ENCODE measurements at places on chromosomes 5 and 9.

DNA sequence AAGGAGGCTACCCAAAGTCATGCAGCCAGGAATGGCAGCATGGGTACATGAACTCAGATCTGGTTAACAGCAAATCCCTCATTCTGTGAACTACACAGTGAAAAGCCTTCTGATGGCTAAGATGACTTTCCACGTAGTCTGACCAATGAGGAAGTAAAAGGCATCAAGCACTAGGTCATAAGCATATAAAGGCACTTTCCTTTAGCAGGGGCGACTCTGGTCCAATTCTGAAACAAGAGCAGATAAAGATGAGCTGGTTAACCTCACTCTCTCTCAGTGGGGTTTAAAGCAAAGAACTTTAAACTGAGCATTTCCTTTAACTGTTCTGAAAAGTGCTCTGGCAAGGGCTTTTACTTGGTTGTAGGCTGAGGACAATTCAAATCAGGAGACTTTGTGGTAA lies 21.1 kb downstream of the PSMB7 start:
- DNase-seq: no peak

GRCh38 chr9:85895685-85896084 lies 45.3 kb upstream of the NAA35 start:
- DNase-seq: no peak

- no peak for DNase-seq
Measured at GRCh38 chr5:133794771-133795415, 173.5 kb downstream of the C5orf15 start.

DNA sequence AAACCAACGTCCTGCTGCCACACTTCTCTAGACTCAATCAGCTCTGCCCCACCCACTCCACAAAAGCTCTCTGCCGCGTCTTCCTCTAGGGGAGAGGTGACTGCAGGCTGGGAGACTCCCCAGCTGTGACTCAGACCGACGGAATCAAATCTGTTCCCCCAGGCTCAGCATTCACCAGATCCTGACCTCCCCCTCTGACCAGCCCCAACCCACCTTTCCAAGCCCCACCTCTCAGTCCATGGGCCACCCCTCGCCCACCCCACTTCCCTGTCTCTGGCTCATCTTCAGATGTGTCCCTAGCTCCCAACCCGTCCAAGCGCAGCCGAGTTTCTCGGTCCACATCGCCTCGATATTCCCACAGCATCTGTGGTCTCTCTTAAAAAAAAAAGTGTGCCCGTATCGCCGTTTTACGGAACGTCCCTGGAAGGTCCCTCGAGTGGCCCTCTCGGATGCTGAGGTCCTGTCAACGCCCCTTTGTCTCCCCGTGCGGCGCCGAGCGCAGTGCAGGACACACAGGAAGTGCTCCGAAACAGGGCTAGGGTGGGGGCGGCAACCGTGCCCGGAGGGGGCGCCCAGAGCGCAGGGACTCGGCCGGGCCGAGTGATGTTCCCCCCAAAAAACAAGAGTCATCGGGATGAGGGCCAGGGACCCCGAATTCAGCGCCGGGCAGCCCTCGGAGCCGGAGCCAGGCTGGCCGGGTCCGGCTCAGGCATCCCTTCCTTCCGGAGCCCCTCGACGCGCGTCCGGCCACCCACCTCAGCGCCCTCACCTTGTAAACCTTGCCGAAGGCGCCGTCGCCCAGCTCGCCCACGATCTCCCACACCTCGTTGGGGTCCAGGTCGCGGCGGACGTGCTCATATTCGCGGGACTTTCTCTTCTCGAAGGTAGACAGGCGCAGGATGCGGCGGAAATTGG lies 649 bp downstream of the STK10 start:
- peak; percentile 48 for DNase-seq

DNA sequence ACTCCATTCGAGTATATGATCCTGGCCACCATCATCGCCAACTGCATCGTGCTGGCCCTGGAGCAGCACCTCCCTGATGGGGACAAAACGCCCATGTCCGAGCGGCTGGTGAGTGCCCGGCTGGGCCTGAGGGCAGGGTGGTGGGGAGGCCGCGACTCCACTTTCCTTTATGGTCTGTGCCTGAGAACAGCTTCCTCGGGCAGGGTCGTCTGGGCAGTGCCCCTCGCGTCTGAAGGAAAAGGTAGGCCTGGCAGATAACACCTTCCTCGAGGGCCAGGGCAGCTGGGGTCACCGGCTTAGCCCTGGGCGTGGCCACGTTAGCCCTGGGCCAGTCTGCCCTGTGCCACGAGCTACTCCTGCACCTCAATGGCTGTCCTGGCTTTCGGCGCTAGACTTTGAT lies 1.5 kb downstream of the CACNA1B start:
- no peak for DNase-seq

DNA sequence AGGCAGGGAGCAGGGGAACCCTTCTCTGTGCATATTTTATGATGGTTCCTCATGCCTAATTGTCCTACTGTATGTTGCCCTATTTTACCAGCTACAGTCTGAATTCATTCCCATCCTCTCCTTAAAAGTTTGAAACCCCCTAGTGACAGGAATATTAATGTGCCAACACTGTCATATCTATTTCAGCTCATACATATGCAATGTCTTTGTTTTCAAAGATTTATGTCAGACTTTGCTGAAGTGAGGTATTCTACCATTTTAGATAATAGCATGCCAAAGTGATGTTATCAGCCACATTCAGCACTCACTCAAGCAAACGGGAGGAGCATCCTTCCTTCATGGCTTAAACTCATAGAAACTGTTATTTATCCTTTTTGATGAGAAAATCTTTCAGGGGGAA lies 696.5 kb downstream of the NR2F1-AS1 start:
- DNase-seq: no peak

- no peak for DNase-seq
Measured at GRCh38 chr9:16192403-16193017, 639.7 kb downstream of the CCDC171 start.

DNA sequence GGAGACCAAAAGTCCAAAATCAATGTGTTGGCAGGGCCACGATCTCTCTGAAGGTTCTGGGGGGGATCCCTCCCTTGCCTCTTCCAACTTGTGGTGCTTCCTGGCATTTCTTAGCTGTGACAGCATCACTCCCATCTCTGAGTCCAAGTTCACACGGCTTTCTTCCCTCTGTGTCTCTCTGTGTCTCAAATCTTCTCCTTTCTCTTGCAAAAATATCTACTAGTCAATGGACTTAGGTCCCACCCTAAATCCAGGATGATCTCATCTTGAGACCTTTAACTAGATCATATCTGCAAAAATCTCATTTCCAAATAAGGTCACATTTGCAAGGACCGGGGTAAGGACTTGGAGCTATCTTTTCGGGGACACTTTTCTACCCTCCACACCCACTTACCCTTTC lies 186.1 kb downstream of the HSD17B3 start:
- DNase-seq: no peak
